Nucleus accumbens (tissue), 56 donors: ENCODE measurements at places on chromosomes 12 and 14.

DNA sequence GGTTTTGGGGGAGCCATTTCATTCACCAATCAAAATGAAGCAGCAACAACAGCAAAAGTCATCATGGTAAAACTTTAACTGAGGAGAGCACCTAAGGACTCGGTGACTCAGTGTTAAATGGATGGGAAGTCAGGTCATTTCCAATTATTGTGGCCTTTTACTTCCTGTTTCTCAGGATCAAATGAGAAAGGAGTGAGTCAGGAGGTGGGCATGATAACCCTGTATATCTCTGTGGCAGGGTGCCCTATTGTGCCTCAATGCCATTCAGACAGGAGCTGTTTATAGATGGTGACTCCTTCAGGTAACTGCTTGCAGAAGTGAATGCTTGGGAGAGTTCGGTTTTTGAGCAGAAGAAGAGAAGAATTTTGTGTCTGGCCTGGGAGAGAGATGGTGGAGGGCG lies 135.5 kb upstream of the CPM start:
- DNase-seq: no peak

GRCh38 chr12:31797230-31797872 lies 68.5 kb upstream of the AMN1 start:
- DNase-seq: no peak

DNA sequence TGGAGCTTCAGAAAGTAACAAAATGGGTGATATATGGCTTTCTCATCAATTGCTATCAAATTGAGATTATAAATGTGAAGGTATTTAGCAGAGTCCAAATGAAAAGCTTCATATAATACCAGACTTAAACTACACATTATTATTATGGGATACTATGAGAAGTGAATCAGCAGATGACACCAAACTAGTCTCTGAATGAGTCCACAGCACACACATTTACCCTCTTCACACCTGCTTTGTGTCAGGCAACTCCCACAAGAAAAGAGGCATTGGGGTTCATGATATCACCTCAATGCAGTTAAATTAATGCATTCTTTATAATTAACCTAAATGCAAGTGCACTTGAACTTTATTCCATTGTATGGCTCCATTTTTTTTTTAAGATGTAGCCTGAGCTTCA lies 330.5 kb downstream of the BCL11B start:
- DNase-seq: no peak

DNA sequence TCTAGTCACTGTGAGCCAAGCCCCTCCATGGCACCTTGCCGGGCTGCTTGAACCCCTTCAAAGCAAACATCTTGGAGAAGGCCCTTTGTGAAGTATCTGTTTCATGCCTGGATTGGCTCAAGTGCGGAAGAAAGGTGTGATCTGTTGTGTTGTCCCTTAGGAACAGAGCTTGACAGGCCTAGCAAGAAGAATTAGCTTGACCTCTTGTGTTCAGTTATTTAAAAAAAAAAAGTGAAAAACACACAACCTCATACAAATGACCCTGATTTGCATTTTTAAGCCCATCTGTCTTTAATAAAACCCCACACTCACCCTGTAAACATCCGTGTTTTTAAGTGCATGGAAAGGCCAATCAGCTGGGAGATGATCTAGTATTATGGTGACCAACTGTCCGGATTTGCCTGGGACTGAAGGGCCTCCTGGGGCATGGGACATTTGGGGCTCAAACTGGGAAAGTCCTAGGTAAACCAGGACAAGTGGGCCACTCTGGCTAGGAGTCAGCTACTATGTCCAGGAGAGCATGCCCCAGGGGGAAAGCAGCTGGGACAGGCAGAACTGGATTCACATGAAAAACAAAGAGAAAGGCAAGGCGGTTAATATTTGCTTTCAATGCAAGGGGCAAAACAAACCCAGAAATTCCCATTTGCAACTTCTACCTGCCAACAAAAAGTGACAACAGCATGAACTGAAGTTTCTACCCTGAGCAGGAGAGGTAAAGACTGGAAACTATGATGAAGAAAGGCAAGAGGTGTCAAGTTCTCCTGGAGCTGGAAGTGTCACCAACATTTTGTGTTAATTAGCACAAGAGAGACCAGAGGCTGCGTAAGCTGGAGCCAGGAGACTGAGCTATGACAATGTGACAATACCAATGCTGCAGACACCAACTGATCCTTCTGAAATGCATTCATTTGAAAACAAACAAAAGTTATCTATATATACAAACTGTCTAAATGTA lies 78.6 kb downstream of the CLMN start:
- no peak for DNase-seq

- DNase-seq: no peak
Observed at GRCh38 chr12:53219956-53220693, 11.9 kb downstream of the RARG start.

DNA sequence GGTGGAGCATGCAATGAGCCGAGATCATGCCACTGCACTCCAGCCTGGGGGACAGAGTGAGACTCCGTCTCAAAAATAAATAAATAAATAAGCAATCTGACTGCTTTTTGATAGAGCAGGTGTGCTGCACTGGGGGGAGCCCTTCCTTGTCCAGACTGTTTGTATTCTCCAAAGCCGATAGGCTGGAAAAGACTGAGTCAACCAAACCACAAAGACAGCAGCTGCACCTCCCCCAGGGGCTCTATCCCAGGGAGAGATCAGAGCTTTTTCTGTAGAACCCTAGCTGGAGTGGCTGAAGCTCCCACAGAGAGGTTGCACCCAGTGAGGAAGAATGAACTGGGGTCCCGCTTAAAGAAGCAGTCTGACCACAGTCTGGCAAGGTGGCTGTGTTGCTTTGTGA lies 45.8 kb upstream of the LALBA start:
- no peak for DNase-seq

- DNase-seq: no peak
Observed at GRCh38 chr14:100165376-100165775, 5.9 kb upstream of the DEGS2 start.
